Activated T-cell treated with anti-CD3 and anti-CD28 coated beads, Interleukin-2, amount 50 U/mL, for 72 hours (primary cell): ENCODE measurements at places on chromosomes 6 and 20. TPM values are rescaled to one million over a fixed set of nuclear protein-coding genes. Genes with fewer than 3 reads are reported as not detected.

The CUL7 gene
- 19.7 TPM for total RNA-seq

The C20orf141 gene
- not detected for total RNA-seq

The SLC22A7 gene
- total RNA-seq: not detected

The TNNC2 gene
- total RNA-seq: not detected

The PLA2G7 gene
- not detected for total RNA-seq

The TMEM170B gene
- total RNA-seq: 1.6 TPM

The ARMH2 gene
- not detected for total RNA-seq

The ADGRB3 gene
- not detected for total RNA-seq

The GNAS gene
- 820 TPM for total RNA-seq

The TRIM38 gene
- 21.3 TPM for total RNA-seq

DNA sequence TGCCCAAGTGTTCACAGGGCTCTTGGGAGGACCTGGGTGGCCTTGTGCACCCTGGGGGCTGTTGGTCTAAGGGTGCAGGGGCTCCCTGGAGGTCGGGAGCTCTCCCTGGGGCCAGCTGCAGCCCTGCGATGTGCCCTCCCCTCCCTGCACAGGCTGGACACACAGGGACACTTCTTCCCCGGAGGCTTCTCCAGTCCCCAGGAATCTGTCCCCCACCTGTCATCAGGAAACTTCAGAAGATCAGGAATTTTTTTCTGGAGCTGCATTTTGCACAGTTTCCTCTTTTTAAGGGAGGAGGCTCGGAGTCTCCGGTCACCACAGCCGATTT is 66.9 kb upstream of the BHLHE23 start:
- no peak for DNase-seq

DNA sequence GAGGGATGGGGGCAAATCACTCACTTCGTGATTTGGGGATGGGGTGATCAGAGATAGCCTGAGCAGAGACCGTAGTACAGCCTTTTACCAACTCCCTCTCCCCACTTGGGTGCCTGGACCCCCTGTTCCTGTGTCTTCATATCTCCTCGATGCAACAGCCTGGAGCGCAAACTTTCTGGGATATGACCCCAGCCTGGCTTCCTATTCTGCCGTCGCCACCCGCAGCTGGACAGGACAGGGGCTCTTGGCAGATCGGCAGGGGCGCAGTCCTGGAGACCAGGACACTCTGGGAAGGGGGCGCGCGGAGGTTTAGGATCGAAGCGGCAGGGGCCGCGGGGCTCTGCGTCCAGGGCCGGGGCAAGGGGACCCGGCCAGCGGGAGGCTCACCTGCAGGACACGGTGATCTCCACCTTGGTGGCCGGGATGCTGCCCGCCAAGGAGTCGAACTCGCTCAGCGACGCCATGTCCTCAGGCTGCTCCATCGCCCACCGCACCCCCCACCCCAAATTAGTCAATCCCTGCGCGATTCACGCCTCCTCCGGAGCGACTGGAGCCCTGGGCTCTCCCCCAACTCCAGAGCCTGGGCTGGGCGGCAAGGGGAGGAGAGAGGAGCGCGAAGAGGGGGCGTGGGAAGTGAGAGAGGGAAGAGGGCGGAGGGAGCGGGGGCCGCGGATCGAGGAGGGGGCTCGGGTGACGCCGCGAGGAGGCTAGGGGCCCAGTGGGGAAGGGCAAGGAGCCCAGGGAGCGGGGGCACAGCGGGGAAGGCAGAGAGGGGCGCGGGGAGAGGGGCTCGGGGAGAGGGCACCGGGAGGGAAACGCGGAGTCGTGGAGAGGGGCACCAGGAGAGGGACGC is at the start of gene CPNE5:
CPNE5 (minus strand) TSS at position 549 of the 853 bp plus-strand sequence; CDS start at position 482, 67 bp downstream.
- peak; percentile 24 for DNase-seq

DNA sequence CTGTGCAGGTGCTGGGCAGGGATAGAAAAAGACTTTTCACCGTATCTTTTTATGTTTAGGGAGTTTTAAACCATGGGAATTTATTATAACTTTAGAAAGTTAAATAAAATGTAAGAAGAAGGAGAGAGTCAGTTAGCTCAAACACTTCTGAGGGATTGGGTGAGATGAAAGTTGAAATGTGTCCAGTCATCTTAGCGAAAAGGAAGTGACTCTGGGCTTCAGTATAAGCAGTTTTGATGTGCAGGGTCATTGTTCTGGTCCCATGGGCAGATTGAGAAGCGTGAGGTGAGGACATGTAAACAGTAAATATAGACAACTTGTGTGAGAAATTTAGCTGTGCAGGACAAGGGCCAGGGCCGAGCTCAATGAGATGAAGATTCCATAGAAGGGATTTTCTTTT is 66.9 kb downstream of the TOX2 start:
- no peak for DNase-seq

- DNase-seq: peak; percentile 62
Measured at GRCh38 chr6:42281570-42281969, 63.9 kb upstream of the MRPS10 start.

DNA sequence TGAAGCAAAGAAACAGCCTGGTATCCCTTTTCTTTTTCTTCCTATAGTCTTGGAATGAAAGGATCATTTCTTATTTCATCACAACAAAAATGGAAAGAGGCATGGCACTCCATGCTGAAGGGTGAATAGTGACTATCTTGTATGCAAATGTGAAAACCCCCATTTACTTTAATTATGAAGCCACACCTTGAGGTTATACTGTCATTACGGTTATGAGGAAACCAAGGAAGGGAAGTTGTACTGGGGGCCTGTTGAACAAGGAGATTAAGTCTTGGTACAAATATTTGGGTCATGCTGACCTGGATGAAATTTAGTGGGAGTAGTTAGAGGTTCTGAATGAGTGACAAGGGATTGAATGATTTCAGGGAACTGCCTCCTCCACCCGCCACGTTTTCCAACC is 8.7 kb upstream of the STXBP5 start:
- DNase-seq: no peak

GRCh38 chr6:45830441-45831139 is 185.1 kb downstream of the CLIC5 start:
- DNase-seq: peak; percentile 77

- no peak for DNase-seq
Measured at GRCh38 chr6:113104951-113105350, 752.2 kb upstream of the MARCKS start.

- DNase-seq: no peak
Measured at GRCh38 chr6:107101211-107101610, 14.1 kb downstream of the BEND3 start.

GRCh38 chr6:162262466-162263196 is 464.9 kb downstream of the PRKN start:
- no peak for DNase-seq

GRCh38 chr6:31498748-31499147 is 803 bp downstream of the MICB start:
- no peak for DNase-seq

DNA sequence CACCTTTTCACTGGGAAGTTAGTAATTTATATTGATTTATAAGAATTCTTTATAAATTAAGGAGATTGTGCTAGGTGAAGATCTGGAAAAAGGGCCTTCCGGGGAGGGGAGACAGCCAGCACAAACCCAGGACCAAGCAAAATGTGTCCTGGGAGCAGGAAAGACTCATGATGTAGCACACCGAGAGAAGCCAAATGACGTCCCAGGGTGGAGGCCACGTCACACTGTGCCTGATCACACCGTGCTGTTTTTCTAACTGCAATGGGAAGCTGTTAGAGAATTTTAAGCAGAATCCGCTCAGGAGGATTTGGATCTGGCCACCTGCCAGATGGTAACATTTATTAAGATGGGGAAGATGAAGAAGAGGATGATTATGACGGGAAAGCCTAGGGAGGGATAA is 72.7 kb upstream of the AKAP12 start:
- DNase-seq: no peak

DNA sequence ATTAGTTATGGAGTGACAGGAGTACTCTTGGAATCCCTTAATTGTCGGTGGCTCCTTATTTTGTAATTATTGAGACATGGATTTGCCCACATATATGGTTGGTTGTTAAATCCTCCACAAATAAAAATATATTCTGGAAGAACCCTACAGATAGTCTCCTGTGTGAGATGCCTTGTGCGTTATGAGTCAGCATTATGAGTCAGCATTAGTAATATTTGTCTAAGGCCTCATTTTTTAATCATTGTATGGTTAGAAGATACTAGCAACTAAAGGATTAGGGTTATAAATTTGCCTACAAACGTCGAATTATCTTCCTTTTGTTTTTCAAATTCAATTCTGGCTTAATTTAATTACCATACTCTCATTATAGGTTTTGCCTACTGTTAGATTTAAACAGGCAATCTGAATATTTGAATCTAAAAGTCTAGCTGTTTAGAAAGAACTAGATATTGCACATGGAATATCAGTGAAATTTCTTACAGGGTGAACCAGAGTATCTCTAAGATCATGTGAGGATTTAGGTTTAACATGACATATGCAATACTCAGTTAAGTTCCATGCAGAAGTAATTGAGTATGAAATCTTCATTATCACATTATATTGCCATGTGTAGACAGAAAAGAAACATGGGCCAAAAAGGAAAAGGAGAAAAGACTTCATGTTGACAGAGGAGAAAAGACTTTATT is 5.9 kb downstream of the C6orf58 start:
- DNase-seq: no peak

DNA sequence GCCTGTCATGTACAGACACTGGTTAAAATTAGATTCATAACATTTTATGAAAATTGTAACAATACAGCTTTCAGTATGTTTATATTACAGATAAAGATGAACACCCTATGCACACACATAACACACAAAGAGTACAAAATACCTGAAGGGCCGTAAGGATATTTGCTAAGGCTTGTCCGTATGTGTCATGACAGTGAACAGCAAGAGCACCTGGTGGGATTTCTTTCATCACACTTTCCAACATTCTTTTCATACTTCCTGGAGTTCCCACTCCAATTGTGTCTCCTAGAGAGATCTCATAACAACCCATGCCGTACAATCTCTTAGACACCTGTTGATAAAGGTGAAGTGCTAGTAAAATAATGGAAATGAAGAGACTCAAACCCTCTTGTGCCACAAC is 83.7 kb downstream of the HMGCLL1 start:
- DNase-seq: no peak

DNA sequence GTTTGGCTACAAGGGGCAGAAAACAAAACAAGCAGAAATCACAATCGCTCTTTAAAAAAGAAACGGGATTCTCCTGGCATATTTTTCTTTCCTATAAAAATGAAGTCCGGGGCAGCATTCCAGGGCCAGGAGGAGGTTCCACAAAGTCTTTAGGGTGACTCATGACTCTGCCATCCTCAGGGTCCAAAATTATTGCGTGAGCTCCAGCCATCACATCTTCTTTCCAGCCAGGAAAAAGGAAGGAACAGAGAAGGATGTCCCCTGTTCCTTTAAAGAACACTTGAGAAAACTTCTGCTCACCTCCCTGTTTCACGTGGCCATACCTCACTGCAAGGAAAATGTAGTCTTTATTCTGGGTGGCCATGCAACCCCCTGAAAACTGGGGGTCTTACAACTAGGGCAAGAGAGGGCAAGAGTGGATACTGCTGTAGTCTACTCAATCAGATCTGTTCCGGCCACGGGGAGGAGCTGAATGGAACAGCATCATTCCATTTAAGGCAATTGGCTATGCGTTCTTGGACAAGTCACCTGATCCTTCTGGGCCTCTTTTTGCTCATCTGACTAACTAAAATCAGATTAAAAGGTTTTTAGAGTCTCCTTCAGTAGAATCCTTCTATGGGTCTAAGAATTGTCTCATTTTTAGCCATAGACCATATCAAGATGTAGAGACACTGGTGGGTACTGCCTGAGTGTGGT is 49.4 kb downstream of the CTCFL start:
- DNase-seq: no peak

- no peak for DNase-seq
Measured at GRCh38 chr6:42873313-42873712, 6.1 kb upstream of the RPL7L1 start.

DNA sequence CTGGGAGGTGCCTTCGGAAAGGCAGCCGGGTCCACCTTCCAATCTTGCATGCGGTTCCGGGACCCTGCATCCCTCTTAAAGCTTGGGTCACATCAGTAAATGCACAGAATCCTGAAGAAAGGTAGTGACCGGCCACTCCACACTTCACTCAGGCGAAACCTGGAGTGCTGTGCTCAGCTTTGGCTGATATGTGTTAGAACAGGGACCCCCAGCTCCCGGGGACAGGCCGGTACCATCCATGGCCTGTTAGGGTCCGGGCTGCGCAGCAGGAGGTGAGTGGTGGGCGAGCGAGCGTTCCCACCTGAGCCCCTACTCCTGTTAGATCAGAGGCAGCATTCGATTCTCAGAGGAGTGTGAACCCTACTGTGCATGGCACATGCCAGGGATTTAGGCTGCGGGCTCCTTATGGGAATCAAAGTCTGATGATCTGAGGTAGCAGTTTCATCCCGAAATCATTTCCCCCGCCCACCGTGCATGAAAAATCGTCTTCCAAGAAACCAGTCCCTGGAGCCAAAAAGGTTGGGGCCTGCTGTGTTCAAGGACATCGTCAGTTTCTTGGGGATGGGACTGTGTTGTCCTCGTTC is 143.0 kb downstream of the ERMARD start:
- DNase-seq: no peak

- no peak for DNase-seq
Measured at GRCh38 chr20:24376311-24377099, 92.9 kb upstream of the SYNDIG1 start.

DNA sequence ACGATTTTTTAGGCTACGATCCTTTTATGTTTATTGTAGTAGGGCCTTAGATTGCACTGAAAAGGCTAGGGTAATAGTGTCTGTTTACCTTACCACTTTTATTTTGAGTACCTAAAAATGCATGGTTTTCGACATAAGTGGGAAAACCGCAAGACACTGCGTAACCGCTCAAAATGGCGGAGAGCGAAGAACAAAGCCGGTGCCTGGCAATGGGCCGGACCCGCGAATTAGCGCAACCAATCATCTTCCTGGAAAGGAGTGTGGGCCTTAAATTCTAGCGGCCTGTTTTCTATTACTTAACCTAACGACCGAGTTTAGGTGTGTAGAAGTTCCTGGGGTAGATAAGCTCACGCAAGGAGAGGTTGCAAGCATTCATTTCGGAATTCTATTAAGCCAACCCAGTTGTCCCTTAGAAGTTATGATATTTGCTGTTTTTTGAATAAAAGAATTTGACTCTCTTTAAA is 118.0 kb downstream of the HFE start:
- DNase-seq: peak; percentile 84

- DNase-seq: no peak
Measured at GRCh38 chr6:20255428-20255827, 43.2 kb upstream of the MBOAT1 start.

GRCh38 chr6:17986656-17987446 is 584 bp downstream of the KIF13A start:
- DNase-seq: peak; percentile 4

GRCh38 chr6:119110601-119111548 is 32.4 kb upstream of the FAM184A start:
- DNase-seq: peak; percentile 58
